ENCODE measurements at places on chromosomes 11 and 22. TPM values are rescaled to one million over a fixed set of nuclear protein-coding genes. Genes with fewer than 3 reads are reported as not detected.

SHANK2 gene
- 8.8 TPM for total RNA-seq

OMP gene
- not detected for total RNA-seq

GRCh38 chr11:102762361-102762767 lies 18.1 kb downstream of the MMP10 start:
- DNase-seq, result no peak

MSANTD4 gene
- 20.6 TPM for total RNA-seq

ZNF215 gene
- 1.6 TPM for total RNA-seq

OR52I1 gene
- total RNA-seq, result not detected

- DNase-seq, result no peak
These were observed 98.8 kb downstream of the GGTLC2 start for GRCh38 chr22:22743128-22743760.

NAV2 gene
- 13.6 TPM for total RNA-seq

DNA sequence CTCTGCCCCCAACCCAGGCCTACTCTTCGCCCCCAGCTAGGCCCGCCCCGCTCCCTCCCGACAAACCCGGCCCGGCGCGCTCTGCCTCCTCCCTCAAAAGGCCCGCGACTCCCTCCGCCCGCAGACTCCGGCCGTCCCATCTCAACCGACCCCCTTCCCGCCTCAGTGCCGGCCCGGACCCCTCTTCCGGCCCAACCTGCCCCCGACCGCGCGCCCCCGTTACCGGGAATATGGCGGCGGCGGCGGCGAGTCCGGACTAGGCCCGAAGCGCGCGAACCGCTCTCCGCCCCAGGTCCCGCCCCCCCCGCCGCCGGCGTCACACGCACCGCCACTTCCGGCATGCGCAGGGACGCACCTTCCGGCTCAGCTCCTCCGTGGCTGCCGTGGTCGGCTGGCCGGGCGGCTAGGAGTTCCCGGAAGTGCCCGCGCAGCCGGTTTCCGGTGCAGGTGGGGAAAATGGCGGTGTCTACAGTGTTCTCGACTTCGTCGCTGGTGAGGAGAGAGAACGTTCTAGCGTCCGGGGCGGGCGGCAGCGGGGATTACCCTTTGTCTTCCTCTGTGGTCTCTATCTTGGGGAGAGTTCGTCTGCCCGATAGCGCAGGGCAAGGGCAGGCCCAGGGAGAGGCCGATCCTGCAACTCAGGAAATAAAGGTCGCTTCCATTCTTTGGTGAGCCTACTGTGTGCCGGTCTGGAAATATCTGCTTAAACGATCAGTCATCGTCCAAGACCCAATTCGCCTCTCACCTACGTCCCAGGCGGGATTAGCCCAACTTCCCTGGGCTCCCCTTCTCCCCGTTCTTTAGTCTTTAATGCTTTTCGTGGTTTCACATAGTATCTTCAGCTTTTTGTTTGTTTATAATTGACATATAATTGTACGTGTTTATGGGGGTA lies at the start of the genes CPSF7 and SDHAF2:
Gene CPSF7, minus strand, starts transcription at position 285 of the 892 bp plus-strand sequence. CDS start 740 bp downstream, outside the sequence.
Gene SDHAF2, plus strand, starts transcription at position 434 of the 892 bp plus-strand sequence. Its CDS starts 23 bp downstream, at position 457.
- peak; percentile 93 for DNase-seq

GRCh38 chr11:130765951-130766649 lies 150.2 kb downstream of the SNX19 start:
- DNase-seq, result no peak

DNA sequence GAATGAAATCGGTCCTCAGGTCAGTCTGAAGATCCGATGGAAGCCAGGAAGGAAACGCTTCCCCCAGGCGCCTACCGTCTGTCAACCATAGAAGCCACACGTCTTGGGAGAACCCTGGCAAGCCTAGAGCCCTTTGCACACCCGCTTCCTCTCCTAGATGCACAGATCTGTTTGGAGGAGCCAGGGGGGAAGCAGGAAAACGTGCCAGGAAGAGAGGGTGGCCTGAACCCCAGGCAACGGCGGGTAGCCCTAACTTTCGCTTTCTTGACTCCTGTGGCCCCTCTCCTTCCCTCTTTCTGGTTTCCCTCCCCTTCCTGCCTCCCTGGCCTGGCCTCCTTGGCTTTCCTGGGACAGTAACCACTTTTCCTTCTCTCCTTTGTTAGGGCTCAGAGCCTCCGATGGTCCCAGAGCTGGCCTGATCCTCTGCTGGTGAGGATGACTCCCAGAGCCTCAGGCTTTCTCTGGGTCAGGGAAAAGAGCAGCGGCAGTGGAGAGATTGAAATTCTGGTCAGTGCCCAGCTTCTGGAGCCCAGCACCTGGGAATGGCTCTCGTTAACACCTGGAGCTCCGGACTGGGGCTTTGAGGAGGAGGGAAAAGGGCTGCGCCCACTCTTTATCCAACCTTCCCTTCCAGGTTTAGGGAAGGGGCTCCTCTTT lies 2.1 kb downstream of the FXYD6 start:
- no peak for DNase-seq

GRCh38 chr22:37545703-37546436 lies 14.4 kb upstream of the CDC42EP1 start:
- DNase-seq, result peak; percentile 96

- DNase-seq, result no peak
These were observed 10.2 kb upstream of the IFITM3 start for GRCh38 chr11:330694-331357.

PRPF19 gene
- total RNA-seq, result 31.7 TPM

- DNase-seq, result no peak
These were observed 429.3 kb upstream of the FAT3 start for GRCh38 chr11:91795139-91795887.

PSMC3 gene
- total RNA-seq, result 79.6 TPM

DNA sequence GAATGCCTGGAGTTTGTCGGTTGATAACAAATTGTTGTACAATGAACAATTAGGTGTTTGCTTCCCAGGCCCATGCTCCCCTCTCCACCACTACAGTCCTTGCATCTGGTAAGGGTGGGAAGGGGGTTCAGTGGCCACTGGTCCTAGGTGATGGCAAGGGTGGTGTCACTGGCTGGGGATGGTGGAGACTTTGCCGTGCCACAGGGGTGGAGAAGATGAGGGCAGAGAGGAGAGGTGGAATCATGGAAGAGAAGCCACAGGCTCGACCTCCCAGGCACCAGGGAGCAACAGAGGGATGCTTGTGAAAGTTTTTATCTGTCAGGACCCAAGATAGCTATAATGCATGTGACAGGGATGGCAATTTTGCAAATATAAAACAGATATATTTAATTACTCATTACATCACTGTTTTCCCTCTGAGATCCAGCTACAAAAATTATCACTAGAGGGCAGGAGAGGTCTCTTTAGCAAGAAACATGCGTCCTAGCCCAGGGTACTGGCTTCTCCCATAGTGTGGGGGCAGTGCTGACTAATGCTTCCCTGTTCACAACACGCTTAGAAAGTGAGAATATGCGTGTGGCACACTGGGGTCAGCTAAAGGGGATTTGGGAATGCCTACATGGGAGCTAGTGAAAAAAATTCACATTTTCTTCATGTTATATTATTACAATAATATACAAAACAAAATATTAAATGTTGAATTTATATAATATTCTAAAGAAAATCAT lies 49.0 kb upstream of the AMPD3 start:
- peak; percentile 86 for DNase-seq

GRCh38 chr11:36590513-36590912 lies 3.8 kb upstream of the IFTAP start:
- DNase-seq, result no peak

DNA sequence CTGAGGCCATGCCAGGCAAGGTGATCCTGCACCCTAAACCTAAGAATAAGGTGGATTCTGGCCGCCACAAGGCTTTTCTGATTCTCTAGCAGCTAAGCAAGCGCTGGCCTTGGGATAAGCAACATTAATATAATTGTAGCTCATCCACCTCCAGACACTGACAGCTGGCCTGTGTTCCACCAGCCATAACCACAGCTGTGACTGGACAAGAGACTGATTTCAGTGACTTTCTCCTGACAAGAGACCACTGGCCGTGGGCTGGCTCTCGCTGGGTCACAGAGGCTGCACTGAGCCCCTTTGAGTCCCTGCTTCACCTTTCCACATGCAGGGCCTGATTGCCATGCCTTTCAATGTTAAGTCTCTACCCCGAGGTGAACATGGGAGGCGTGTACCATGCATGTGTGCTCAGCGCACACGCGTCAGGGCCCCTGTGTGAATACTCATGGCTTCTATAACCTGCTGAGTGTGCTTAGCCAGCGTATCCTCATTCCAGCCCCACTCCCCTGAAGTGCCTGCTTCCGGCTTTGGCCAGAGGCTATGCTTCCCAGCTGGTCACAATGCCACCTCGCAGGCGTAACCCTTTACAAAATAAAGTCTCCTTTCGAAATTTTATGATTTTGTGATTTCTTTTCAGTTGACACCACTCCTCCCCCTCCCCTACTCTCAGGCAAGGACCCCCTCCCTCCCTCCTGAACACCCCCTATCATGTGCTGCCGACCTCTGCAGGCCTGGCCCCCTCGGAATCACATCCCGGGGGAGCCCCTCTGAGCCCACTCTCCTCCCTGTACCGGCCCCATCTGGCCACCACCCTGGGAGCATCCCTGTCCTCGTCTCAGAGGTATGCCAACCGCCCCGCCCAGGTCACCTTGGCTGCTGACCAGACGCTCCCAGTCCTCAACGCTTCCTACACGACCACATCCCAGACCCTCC lies 128.1 kb downstream of the CTTN start:
- DNase-seq, result no peak

- no peak for DNase-seq
These were observed 32.4 kb downstream of the PIK3IP1 start for GRCh38 chr22:31259798-31260473.

ALDH3B1 gene
- total RNA-seq, result 2.1 TPM

- no peak for DNase-seq
These were observed 1340.9 kb downstream of the TBC1D22A start for GRCh38 chr22:48103126-48103875.

DNA sequence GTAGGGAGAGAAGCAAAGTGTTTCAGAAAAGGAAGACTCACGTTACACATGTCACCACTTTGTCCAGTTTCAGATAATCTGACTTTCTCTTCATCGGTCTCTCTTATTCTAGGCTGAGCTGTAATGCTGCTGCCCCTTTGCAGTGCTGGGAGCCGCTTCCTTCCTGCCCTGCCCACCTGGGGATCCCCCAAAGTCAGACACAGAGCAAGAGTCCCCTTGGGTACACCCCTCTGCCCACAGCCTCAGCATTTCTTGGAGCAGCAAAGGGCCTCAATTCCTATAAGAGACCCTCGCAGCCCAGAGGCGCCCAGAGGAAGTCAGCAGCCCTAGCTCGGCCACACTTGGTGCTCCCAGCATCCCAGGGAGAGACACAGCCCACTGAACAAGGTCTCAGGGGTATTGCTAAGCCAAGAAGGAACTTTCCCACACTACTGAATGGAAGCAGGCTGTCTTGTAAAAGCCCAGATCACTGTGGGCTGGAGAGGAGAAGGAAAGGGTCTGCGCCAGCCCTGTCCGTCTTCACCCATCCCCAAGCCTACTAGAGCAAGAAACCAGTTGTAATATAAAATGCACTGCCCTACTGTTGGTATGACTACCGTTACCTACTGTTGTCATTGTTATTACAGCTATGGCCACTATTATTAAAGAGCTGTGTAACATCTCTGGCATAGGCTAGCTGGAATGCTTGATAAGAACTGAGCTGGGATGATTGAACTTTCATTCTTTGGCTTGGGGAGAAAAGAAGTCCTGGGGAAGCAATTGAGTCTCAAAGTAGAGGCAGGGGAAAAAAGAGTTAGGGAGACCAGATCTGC lies 31.2 kb upstream of the SMIM35 start:
- no peak for DNase-seq

DNA sequence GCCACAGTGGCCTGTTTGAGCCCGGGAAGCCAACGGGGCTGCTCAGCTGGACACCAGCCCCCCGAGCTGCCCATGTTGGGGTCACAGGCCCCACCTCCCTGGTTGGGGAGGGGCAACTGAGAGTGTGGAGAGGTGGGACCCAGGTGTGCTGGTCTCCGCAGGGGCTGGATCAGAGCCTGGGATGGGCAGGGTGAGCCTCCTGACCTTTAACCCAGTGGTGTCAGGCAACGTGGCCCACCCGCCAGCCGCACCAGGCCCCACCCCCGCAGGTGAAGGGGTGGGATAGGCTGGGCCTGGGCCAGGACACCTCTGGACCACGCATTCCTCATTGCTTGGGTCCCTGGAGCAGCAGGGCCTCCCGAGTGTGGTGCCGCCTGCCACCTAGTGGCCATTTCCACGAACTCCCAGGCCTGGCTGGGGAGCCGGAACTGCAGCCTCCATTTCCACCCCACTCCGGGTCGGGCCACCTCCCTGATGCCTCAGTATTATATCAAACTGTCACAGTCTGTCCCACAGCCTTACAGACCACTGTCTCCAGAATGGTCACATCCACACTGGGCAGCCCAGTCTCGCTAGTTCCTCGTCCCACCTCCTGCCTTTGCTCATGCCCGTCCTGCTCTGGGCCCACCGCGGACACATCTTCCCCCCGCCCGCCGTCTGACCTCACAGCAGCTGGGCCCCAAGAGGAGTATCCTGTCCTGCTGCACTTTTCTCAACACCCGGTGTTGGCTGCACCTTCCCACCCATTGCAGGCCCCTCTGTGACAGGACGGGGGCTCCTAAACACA lies 13.3 kb upstream of the PPP6R3 start:
- no peak for DNase-seq

CD3G gene
- total RNA-seq, result 0.10 TPM

DNA sequence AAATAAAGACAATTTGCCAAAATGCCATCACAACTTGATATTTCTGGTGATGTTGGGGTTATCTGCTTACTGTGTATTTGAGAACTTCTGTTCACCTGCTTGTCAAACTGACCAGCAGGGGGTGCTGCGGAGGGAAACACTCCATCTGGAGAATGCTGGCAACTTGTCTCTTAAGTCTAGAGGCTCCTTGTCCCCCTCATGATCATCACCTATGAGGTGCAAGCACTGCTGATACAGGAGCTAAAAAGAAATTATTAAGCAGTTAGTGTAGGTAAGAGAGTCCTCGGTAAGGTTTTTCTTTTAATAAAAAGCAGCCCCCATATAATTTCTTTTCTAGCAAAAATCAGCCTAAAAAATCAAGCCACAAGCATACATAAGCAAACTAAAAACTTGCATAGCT lies 32.7 kb upstream of the GLYATL1B start:
- no peak for DNase-seq

CDHR5 gene
- not detected for total RNA-seq

GRCh38 chr11:6992457-6993417 lies 27.4 kb downstream of the ZNF214 start:
- no peak for DNase-seq

DNA sequence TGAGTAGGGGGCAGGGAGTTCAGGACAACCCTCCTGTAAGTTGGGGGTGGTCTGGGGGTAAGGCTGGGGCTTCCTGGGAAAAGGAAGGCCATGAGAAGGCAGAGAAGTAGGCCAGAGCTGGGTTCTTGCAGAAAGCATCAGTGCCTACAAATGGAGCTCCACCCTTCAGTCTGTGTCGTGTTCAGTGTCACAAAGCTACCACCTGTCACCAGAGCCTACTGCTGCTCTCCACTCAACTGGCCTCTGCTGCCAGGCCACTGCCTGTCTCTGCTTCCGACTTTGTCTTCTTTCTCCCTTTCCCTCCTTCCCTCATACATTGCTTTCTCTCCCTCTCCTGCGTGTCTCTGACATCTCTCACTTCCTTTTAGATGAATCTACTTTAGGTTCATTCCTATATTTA lies 3.4 kb upstream of the WBP2NL start:
- DNase-seq, result no peak

DNA sequence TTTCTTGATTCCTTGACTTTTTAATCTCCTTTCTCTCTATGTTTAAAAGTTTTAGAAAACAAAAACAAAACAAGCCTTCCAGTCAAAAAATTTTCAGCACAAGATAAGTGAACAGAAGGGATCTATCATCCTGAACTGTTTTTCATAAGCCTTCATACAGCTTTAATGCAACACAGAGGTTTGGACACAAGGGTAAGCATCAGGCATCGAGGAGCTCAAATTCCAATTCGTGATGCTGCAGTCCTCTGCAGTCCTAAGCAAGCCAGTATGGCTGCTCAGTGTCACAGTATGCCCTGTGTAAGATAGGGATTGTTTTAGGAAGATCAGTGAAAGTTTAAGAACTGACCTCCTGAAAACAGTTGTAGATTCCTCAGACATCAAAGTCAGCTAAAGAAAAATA lies 740.9 kb downstream of the NTM start:
- no peak for DNase-seq

Data from skin of body (tissue), 3 donors.